ENCODE measurements at places on chromosomes 16 and 17.

DNA sequence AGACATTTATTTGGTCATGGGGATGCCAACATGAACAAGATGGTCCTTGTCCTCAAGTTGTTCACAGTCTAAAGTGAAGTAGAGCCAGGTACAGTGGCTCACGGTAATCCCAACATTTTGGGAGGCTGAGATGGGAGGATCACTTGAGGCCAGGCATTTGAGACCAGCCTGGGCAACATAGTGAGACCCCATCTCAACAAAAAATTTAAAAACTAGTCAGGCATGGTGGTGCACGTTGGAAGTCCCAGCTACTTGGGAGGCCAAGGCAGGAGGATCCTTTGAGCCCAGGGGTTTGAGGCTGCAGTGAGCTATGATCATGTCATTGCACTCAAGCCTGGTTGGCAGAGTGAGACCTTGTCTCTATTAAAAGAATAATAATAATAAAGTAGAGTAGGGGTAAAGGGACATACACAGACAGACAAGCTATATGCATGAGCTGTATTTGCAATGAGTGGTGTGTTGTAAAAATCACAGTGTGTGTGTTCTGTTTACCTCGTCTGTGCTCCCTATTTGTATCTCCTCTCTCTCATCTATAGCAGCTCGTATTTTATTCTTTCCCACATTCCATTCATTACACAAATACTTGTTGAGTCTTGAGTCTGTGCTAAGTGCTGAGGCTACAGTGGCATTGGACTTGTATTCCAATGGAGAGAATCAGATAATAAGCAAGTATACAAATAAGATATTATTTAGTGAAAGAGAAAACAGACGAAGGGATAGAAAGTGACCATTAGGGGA, 73.9 kb upstream of the DHX40 start:
- no peak overlapping the region for H3K27ac ChIP-seq
- no peaks in the 10 kb centered on the region for H3K4me1 ChIP-seq
- no peaks in the 10 kb centered on the region for H3K27me3 ChIP-seq
- DNase-seq: no peak
- no peaks in the 10 kb centered on the region for H3K36me3 ChIP-seq
- no peak overlapping the region for H3K4me3 ChIP-seq

DNA sequence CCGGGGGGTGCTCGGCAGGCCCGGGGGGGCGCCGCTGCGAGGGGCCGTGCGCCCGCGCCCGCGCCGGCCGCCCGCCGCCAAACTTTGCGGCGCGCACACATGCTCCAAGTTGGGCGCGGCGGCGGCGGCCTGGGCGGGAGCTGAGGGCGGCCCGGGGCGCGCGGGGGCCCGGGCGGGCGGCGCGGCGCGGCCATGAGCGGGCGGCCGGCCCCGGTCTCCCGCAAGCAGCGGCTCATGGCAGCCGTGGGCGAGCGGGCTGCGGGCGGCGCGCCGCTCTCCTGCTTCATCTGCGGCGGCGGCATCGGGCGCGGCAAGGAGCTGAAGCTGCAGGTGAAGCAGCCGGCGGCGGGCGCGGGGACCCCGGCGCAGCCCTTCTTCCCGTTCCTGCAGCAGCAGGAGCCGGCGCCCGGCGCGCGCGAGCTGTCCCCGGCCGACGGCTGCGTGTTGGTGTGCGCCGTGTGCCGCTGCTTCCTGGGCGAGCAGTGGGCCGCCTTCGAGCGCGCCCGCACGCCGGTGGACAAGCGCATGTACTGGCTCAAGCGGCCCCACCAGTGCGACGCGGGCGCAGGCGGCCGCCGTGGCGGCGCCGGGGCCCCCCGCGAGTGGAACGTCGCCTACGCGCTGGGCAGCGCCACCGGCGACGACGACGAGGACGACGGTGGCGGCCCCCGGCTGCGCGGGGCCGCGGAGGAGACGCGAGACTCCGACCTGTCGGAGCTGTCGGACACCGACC, 57.2 kb upstream of the CIBAR2 start:
- peak overlapping the region; percentile 53 for H3K4me3 ChIP-seq
- no peak overlapping the region for H3K27ac ChIP-seq
- peaks cover 18% of the 10 kb centered on the region for H3K4me1 ChIP-seq
- no peaks in the 10 kb centered on the region for H3K36me3 ChIP-seq
- peaks cover 5% of the 10 kb centered on the region for H3K27me3 ChIP-seq
- DNase-seq: no peak

DNA sequence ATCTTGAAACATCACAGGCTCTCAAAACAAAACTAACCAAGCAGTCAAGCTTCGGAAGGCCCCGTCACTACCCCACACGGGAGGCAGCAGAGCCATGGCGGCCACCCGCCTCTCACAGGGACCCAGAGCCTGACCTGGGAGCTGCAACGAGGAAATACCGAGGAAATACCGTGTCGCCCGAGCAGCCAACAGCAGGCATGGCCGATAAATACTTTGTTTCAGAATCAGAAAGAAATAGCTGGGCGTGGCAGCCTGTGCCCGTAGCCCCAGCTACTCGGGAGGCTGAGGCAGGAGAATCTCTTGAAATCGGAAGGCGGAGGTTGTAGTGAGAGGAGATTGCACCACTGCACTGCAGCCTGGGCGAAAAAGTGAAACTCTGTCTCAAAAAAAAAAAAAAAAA, 6.9 kb downstream of the LMF1 start:
- H3K36me3 ChIP-seq: no peaks in the 10 kb centered on the region
- DNase-seq: no peak
- H3K27me3 ChIP-seq: no peaks in the 10 kb centered on the region
- H3K27ac ChIP-seq: no peak overlapping the region

GRCh38 chr17:55969562-55970324, 183.5 kb upstream of the ANKFN1 start:
- H3K27me3 ChIP-seq: no peaks in the 10 kb centered on the region
- no peak overlapping the region for H3K4me3 ChIP-seq
- no peaks in the 10 kb centered on the region for H3K4me1 ChIP-seq
- no peak for DNase-seq

DNA sequence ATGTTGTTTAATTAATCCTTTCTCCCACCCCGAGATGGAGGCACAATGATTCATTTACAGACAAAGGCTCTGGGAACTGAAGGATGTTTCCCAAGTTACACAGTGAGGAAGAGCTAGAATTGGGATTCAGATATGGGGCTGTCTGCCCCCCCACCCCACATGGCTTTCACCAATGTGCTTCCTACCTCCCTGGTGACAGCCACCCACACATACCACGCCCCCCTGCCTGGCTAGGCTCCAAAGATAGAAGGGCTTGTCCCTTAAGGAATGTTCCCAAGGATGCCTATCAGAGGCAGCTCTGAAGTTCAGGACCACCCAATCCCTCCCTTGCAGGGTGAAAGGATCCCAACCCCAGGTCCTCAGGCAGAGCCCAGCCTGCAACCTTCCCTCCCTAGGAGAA, 32.9 kb downstream of the CFAP20 start:
- no peak overlapping the region for H3K27ac ChIP-seq
- H3K36me3 ChIP-seq: no peaks in the 10 kb centered on the region
- no peaks in the 10 kb centered on the region for H3K4me1 ChIP-seq
- DNase-seq: no peak
- no peak overlapping the region for H3K4me3 ChIP-seq

DNA sequence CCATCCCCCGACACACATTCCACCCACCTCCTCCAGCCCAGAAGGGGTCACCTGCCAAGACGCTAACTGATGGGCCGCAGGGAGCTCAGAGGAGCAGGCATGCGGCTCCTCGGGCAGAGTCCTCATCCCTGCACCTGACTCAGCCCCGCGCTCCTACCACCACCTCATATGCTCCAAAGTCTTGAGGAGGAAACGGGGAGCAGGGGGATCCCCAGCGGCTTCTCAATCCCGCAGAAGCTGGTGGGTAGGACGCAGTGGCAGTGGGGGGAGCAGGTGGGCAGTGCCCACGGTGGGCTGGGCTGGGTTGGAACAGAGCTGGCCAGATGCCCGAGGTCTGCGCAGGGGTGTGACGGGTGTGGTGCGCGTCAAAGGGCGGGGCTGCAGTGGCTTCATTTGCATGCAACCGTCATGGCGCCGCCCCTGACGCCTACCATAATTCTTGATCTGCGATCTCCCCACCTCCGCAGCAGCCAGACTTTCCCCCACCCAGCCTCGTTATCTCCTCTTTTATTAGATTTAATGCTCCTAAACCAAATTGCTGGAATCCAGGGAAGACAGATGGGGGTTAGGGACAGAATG, 39.0 kb upstream of the EMP2 start:
- H3K4me3 ChIP-seq: peak overlapping the region; percentile 28
- H3K36me3 ChIP-seq: no peaks in the 10 kb centered on the region
- H3K27ac ChIP-seq: peak overlapping the region; percentile 82

DNA sequence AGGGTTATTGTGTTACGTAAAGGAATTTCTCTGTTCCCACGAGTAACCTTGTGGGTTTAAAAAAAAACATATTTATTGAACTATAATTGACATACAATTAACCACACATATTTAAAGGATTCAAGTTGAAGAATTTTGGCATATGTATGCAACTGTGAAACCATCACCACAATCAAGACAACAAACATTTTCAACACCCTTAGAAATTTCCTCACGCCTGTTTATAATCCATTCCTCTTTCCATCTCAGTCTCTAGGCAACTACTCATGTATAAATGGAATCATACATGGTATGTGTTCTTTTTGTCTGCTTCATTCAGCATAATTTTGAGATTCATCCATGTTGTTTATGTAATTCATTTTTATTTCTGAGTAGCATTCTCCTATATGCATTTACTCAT, 104.0 kb downstream of the MRTFB start:
- H3K27me3 ChIP-seq: no peaks in the 10 kb centered on the region
- no peaks in the 10 kb centered on the region for H3K4me1 ChIP-seq
- no peak for DNase-seq
- H3K27ac ChIP-seq: no peak overlapping the region
- no peak overlapping the region for H3K4me3 ChIP-seq
- H3K36me3 ChIP-seq: no peaks in the 10 kb centered on the region

GRCh38 chr17:74776990-74777389, 845 bp upstream of the NAT9 start:
- H3K36me3 ChIP-seq: peaks cover 20% of the 10 kb centered on the region
- H3K4me1 ChIP-seq: peaks cover 28% of the 10 kb centered on the region
- H3K4me3 ChIP-seq: peak overlapping the region; percentile 59
- H3K27me3 ChIP-seq: no peaks in the 10 kb centered on the region
- no peak for DNase-seq

DNA sequence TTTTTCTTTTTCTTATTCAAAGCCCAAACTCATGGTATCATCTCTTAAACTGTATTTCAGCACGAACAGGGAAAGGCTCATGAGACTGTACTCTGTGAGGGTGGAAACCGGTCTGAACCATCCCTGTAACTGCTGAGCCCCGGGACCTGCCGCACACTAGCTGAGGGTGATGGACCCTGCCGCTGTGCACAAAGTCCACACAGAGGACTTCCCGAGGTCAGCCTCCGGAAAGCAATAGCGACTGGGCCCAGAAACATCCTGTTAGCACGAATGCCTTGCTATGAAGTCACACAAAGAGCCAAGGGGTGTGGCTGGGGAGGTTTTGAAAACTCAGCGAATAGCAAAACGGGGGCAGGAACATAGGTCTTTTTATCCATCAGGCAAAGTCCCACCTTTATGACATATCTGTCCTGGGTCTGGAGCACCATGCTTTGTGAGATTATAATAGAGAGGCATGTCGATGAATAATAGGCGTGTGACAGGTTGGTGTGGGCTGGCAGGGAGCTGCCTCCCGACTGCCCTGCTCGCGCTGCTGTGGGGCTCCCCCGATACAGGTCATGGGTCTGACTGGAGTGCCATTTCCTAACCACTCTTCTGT, 33.4 kb downstream of the CDK5R1 start:
- no peak for DNase-seq
- H3K4me1 ChIP-seq: peaks cover 15% of the 10 kb centered on the region
- H3K27ac ChIP-seq: peak overlapping the region; percentile 22

- no peaks in the 10 kb centered on the region for H3K4me1 ChIP-seq
- no peaks in the 10 kb centered on the region for H3K36me3 ChIP-seq
- H3K27me3 ChIP-seq: no peaks in the 10 kb centered on the region
- no peak for DNase-seq
- H3K4me3 ChIP-seq: no peak overlapping the region
- no peak overlapping the region for H3K27ac ChIP-seq
Observed at GRCh38 chr17:83036666-83037065, 42.7 kb upstream of the METRNL start.

- H3K4me3 ChIP-seq: no peak overlapping the region
- no peak overlapping the region for H3K27ac ChIP-seq
- no peak for DNase-seq
Observed at GRCh38 chr16:85567101-85567866, 45.8 kb upstream of the GSE1 start.

DNA sequence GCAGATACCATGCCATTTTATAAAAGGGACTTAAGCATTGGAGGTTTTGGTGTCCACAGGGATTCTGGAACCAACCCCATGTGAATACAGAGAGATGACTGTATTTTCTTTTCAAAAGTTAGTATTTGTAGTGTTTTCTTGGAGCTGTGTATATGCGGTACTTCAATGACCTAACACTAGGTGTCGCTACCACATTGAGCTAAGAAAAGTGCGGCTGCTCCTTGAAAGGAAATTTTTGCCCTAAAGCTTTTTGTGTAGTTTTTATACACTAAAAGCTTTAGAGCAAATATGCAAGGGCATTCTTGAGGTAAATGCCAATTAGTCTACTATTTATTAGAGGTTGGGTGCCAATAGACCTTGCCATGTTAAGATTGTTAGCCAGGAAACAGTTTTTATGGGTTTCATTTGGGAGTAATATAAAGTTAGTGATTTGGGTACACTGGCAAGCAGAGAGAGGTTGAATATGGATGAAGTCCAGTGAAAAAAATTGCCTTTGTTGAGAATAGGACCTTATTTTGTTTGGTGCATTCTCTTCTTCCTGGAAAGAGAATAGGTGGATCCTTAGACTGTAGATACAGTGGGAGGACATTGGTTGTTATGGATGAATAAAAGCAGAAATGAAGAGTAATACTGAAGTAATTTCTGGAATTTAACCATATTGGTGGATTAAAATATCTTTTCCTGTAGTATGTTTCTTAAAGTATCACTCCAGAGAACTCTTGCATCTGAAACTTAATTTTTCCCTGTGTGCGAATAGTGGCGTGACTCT, 43.3 kb downstream of the BCAS3 start:
- H3K36me3 ChIP-seq: no peaks in the 10 kb centered on the region
- no peaks in the 10 kb centered on the region for H3K27me3 ChIP-seq
- H3K4me3 ChIP-seq: no peak overlapping the region
- DNase-seq: no peak
- H3K27ac ChIP-seq: no peak overlapping the region

- peak overlapping the region; percentile 91 for H3K27ac ChIP-seq
- no peak overlapping the region for H3K4me3 ChIP-seq
- peaks cover 47% of the 10 kb centered on the region for H3K36me3 ChIP-seq
- peaks cover 19% of the 10 kb centered on the region for H3K4me1 ChIP-seq
- H3K27me3 ChIP-seq: no peaks in the 10 kb centered on the region
Observed at GRCh38 chr17:78873519-78874340, 29.3 kb downstream of the CEP295NL start.

- no peak overlapping the region for H3K27ac ChIP-seq
- peaks cover 11% of the 10 kb centered on the region for H3K4me1 ChIP-seq
- H3K4me3 ChIP-seq: no peak overlapping the region
- H3K36me3 ChIP-seq: no peaks in the 10 kb centered on the region
- DNase-seq: no peak
Observed at GRCh38 chr16:88432753-88433152, 20.3 kb upstream of the ZFPM1 start.

GRCh38 chr17:56290802-56291118, 137.5 kb downstream of the ANKFN1 start:
- no peak for DNase-seq
- H3K36me3 ChIP-seq: no peaks in the 10 kb centered on the region
- no peak overlapping the region for H3K27ac ChIP-seq
- H3K4me3 ChIP-seq: peak overlapping the region; percentile 43

- no peaks in the 10 kb centered on the region for H3K27me3 ChIP-seq
- H3K4me1 ChIP-seq: no peaks in the 10 kb centered on the region
- no peak overlapping the region for H3K4me3 ChIP-seq
- no peak for DNase-seq
- H3K36me3 ChIP-seq: peaks cover 13% of the 10 kb centered on the region
Observed at GRCh38 chr16:16073001-16073545, 123.7 kb downstream of the ABCC1 start.
